Activated naive CD4-positive, alpha-beta T cell treated with Interleukin-2 at 50 U/mL for 16 hours (primary cell): ENCODE measurements at places on chromosomes 1 and 21.

- DNase-seq: no peak
Measured at GRCh38 chr1:65625528-65625927, 167.2 kb upstream of the PDE4B start.

GRCh38 chr21:36539434-36540150, 59.7 kb upstream of the CLDN14 start:
- DNase-seq: no peak

- DNase-seq: no peak
Measured at GRCh38 chr1:7426780-7427604, 344.1 kb upstream of the VAMP3 start.

DNA sequence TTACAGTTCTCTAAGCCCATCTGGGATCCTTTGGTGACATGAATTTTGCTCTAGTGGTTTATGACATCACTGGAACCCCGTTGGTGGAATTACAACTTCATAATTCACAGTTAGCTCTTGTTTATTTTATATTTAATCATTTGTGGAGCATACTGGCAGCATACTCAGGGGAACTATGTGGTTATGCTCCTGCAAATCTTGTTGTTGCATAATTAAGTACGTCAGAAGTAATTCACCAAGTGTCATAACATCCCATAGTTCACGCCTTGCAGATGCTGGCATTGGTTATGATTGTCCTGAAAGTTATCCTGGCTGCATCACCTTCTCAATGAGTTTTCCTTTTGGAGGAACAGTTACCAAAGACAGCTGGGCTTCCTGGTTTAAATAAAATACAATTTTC, 16.5 kb downstream of the PRRX1 start:
- no peak for DNase-seq

- no peak for DNase-seq
Measured at GRCh38 chr1:222375701-222376100, 172.2 kb downstream of the HHIPL2 start.
